ENCODE measurements at places on chromosomes 6 and 20.

GRCh38 chr20:7323957-7324356 lies 556.5 kb downstream of the BMP2 start:
- DNase-seq, result no peak

GRCh38 chr6:61044011-61044410 lies 1242.0 kb downstream of the KHDRBS2 start:
- DNase-seq, result no peak

DNA sequence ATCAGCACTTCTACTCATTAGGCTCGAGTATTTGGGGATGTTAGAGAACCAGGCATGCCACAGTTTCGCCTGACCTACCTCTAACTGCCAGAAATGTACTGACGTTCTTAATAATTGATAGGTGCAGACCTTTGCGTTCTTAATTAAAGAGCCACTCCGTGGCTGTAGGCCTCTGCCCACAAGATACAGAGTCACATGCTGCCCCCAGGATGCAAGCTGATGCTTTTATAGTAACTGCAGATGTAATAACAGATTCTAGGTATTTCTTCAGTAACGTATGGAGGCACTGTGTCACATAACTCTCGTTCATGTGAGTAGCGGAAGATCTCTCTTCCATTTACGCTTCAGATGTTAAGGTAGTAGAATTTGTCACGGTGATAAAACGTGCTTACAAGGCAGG lies 113.2 kb downstream of the RPP40 start:
- no peak for DNase-seq

GRCh38 chr20:8425802-8426201 lies 293.7 kb downstream of the PLCB1 start:
- DNase-seq, result no peak

- DNase-seq, result no peak
Measured at GRCh38 chr6:94041945-94042709, 622.8 kb upstream of the EPHA7 start.

GRCh38 chr6:48933136-48933535 lies 529.9 kb downstream of the MMUT start:
- DNase-seq, result no peak

DNA sequence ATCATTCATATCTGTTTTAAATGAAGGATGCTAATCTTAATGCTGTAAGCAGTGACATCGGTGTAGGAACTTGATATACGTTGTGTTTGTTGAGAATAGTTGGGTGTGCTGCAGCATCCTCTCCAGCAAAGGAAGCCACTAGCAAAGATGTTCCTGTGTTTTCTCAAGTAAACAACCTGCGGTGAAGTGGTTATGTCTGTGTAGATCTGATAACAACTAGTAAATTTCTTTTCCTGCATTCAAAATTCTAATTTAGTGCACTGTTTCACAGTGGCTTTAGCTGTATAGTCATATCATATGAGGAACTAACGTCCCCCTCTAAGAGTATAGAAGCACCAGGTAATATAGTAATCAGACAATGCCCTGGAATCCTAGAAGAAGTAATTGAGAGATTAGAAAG lies 38.7 kb downstream of the NCOA7 start:
- no peak for DNase-seq

DNA sequence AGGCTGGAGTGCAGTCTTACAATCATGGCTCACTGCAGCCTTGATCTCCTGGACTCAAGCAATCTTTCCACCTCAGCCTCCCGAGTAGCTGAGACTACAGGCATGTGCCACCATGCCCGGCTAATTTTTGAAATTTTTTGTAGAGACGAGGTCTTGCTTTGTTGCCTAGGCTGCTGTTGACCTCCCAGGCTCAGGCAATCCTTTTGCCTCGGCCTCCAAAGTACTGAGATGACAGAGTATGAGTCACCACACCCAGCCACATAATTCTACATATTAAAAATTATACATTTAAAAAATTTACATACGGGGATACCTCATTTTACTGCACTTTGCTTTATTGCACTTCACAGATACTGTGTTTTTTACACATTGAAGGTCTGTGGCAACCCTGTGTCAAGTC lies 115.1 kb downstream of the MAN1A1 start:
- DNase-seq, result no peak

DNA sequence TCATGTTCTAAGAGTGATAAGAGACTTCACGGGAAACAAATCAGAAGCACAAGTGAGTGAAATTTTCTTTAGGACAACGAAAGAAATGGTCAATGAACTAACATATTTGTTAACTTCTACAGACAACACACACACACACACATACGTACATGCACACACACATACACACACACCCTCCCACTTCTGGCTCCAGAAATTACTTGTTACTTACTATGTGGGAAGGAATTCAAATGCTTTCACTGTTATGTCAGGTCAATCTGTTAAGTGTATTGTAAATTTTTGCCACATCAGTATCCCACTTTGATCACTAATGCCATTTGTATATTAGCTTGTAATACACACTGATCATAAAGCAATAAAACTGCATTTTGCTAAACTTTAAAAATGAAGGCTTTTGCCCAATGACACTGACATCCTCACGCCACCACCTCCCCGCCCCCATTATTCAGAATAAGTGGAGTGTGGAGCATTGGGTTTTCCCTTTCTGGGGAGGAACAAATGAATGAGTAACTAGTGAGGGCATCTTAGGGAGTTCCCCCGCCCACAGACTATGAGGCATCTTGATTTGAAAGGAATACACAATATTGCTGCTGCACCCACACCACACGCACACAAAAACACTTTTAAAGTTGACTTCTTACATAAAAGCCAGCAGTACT lies 76.2 kb downstream of the ATXN1 start:
- peak; percentile 38 for DNase-seq

DNA sequence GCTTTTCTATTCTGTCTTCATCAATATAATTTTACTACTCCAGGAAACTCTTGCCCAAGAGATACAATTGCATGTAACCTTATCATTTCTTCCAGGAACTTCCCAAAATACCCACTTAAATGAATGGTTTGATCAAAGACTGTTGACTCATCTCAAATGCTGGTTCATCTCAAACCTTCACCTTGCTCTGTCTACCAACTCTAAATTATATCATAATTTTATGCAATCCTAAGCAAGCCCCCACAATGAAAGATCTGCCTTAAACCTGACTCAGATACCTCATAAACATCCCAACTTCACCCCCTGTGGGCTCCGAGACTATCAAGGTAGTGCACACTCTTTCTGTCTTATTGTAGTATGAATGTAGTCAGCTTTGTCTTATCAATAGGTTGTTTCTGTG lies 65.5 kb upstream of the GCM1 start:
- DNase-seq, result no peak

GRCh38 chr20:59832406-59833363 lies 100.8 kb downstream of the SYCP2 start:
- no peak for DNase-seq

GRCh38 chr20:1937316-1937976 lies 42.2 kb downstream of the SIRPA start:
- DNase-seq, result no peak

DNA sequence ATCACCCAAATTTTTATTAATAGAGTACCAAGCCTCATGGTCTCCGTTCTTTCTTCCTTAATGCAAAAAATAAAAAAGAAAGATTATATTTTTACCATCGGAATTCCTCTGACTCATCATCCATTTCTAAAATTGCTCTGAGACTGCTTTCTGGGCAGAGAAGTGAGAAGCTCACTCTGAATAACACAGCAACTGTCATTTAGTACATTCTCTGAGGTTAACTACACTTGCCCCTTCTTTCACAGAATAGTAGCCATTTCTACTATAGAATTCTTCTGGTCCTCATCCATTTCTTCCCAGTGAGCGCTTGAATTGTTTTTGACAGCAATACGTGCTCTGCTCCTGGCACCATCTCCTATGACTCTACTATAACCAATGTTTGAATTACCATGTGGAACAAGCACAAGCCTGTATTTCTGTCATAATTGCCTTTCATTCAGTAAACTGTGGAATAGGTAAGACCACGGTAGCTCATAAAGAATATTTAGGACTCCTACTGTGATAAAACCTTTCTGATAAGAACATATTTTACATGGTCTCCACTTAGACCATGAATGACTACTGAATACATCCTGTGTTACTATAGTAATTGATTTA lies 435.5 kb upstream of the NRSN1 start:
- DNase-seq, result no peak

Measured in activated CD4-positive, alpha-beta T cell treated with anti-CD3 and anti-CD28 coated beads for 1 hour (primary cell).